ENCODE measurements at places on chromosomes 2 and 18.

GRCh38 chr2:128313091-128313836 lies 5.4 kb downstream of the HS6ST1 start:
- DNase-seq: no peak

GRCh38 chr18:70149616-70150301 lies 55.7 kb downstream of the RTTN start:
- DNase-seq: no peak

DNA sequence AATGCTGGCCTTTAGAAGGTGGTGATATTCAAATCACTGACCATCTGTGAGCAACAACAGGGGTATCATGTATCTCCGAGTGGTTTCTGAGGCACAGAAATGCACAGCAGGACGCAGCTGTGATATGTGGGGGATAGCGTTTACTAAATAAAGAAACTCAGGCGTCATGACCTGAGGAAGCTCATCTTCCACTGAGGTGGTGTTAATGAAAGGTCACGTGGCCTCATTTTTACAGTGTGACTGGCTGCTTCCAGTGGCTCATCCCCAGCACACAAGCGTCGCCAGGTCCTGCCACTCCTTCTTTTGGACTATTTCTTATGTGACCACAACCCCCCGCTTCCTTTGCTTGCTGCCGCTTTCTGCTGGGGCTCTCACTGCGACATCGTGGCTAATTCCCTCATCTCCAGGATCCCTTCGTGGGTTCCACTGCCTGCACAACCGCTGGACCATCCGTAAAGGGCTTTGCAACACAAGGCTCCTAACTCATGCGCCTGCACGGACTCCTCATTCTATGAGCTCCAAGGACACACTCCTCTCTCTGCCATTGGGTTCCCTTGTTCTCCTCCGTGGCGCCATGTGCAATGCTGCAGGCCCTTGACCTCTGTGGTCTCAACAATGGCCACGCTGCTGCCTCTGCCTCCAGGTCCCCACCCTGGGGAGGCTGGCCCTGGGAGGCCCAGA lies 109.3 kb downstream of the MBP start:
- DNase-seq: no peak

GRCh38 chr2:83795777-83796176 lies 663.3 kb downstream of the SUCLG1 start:
- no peak for DNase-seq

DNA sequence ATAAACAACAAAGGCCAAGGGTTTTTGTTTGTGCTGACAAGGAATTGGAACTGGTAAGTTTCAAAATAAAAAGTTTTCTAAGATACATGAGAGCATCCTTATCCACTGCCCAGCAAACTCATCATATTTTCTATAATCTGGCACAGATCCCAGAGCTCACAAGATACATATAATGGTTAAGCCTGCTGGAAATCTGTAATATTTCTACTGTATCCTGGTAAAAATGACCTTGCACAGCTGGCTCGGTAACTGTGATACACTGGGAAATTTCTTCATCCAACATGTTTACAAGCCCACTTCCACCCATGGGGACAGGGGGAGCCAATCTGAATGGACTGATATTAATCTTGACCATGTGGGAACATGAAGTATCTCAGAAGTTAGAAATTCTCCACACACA lies 425.4 kb upstream of the MMADHC start:
- DNase-seq: no peak

DNA sequence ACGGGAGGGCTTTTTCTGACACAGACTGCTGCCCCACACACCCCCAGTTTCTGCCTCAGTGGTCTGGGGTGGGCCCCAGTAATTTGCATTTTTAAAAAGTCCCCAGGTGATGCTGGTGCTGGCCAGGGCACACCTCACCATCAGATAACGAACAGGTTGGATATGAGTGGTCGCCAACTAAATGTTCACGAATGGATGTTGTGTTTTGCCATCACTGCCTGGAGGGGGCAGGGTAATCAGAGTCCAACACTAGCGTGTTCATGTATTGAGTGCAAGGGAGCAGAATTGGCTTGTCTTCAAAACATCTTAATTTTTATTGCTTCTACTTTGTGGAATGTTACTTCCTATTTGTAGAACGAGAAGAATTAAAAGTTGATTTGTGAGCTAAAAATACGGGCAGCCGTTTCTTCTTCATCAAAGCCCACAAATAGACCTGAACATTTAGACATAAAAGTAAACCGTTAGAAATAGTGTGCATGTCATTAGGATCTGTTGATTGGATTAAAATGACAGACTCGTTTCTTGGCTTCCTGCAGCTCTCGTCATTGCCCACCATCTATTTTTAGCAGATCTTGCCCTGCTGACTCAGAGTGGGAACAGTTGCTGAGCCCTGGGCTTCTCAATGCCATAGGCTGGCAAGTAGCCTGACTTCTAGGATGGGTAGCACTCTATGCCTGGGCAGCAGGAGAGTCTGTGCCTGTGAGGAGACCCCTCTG lies 45.2 kb downstream of the NCK2 start:
- DNase-seq: no peak

DNA sequence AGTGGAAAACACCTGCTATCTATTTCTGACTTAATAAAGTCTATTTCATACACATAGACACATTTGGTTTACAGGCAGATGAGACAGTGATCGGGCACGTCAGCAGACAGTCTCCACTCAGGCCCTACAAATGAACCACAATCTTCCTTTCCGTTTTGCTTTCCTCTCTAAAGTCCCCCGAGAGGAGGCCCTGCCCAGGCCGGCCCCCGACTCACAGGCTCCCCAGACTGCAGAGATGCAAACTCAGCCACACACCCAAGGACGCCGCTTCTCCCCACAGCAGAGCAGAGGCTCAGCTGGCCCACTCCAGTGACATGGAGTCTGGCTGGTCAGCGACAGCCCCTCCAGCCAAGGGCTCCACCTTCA lies 9.3 kb upstream of the MTERF4 start:
- no peak for DNase-seq

GRCh38 chr18:72811047-72811446 lies 56.7 kb downstream of the NETO1 start:
- DNase-seq: no peak

- DNase-seq: no peak
These were observed 38.2 kb upstream of the PXDN start for GRCh38 chr2:1782514-1782913.

DNA sequence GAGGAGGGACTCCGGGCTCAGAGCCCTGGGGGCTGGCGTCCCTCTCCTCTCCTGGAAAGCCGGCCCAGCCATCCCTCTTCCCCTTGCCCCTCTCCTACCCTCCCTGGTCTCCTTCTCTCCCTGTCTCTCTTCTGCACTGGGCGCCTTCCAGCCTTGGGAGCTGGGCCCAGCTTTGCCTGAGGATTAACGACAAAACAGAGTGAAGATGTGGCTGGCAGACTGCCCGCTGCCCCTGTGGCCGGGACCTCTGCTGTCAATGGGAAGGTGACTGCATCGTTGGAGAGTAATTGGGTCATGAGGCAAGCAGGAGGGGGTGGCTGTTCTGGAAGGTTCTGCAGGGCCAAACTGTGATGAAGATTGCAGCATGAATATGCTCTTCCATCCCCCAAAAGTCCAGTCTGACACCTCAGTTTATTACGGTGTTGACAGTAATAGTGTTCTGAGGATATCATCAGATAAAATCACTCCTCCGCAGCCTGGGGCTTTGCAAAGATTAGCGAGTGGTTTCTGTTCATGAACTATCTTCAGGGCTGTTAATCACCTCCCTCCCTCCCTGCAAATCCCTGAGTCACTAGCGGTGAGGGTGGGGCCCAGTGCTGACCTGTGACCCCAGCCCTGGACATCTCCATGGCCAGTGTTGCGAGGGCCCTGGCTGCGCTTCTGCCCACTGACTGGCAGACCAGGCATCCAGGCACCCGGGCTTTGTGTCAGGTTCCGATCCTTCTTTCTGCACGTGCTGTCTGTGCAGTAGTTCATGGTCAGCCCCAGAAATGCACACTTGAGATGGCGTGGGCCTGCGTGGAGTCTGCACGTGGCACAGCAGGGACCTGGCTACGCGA lies 23.0 kb downstream of the RTP5 start:
- no peak for DNase-seq

DNA sequence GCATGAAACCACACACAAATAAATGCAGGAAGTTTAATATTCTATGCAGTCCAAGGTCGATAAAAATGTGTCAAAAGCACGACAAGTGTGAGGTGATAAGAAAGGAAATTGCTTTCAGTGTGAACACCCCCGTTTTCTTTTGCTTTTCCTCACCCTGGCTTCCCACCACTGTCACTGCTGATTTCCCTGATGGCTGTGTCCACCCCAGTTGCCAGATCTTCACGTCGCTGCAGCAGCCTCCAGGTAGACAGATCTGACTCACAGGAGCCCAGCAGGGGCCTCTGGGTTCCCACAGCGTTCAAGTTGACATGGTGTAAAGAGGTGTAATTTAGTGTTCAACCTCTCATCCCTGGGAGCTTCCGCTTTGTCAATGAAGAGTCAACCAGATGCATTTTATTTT lies 128.0 kb upstream of the TACR1 start:
- DNase-seq: no peak

GRCh38 chr2:515441-516127 lies 161.6 kb downstream of the TMEM18 start:
- no peak for DNase-seq

- DNase-seq: no peak
These were observed 151.2 kb upstream of the BOD1L2 start for GRCh38 chr18:56995579-56996188.

DNA sequence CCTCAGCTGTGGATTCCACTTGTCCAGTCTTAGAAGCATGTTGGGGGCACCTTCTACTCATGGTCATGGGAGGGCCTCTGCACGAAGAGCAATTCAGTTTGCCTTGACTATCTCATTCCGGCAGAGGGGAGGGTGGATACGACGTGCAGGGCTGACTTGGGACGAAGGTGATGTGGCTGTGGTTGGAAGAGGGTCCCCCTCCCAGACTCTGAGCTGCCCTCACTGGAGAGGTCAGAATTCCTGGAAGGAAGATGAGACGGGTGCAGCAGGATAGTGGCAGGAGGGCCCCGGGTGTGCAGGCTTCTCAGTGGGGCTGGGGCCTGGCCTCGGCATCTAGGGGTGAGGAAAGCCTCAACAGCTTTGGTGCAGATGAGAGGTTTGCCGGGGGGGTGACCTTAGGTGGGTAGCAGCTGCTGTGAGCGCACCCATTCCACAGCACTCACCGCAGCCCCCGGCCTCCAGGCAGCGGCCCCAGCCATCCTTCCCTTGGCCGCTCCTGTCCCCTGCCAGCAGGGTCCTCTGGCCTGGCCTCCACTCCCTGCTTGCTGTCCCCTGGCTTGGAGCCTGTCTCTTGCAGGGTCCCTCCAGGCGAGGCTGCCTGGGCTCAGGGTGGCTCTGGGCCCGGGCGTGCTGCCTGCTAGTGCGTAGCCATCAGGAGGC lies 3.2 kb downstream of the RNPEPL1 start:
- no peak for DNase-seq

GRCh38 chr18:46518438-46518837 lies 138.6 kb downstream of the LOXHD1 start:
- no peak for DNase-seq

DNA sequence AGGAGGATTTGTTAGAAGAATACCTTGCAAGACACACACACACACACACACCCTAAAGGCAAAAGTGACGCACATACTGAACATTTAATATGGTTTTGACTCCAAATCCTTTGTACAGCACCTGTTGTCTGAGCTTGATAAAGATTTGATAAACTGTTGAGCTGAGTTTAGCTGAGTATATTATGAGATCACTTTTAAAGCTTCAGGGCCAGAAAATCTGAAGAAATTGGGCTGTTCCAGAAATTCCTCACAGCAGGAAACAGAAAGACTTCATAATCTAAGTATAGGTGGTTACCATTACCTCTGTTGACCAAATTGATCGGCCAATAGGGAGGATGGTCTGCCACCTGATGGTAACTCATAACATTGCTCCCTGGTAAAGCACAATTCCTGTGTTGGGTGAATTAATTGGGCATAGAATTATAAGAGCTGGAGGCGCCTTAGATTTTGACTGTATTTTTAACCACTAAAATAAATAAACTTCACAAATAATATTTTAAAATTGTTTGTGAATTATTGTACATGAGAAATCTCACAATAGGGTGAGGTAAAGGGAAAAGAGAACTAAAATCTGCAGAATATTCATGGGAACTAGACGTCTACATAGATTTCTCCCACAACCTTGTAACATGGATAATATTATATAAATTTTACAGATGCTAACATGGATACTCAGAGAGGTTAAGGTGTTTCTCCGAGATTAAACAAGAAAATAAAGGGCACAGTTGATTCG lies 21.8 kb upstream of the RPIA start:
- peak; percentile 25 for DNase-seq

- no peak for DNase-seq
These were observed 45.2 kb downstream of the FAM178B start for GRCh38 chr2:96940980-96941775.

DNA sequence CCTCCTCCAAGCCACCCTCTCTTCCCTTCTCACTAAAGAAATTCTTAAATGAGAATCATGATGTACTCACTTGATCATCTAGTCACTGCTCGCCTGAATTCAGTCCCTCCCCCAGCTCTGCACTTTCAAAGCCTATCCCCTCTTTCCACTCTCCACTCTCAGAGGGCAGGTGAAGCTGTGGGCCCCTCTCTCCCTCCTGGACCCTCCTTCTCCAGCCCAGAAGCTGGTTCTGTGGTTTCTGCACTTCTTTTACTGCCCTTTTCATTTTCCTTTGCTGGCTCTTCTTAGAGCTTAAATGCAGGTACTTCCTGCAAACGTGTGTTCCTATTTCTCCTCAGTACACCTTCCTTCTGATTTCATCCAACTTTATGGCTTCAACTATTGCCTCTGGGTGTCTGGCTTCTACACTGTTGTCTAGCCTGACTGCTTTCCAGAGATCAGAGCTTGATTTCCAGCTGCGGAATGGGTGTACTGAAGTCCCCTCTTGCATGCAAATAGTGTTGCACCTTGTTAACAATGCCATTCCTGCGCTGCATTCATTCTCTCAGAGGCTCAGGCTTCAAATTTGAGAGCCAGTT lies 15.3 kb upstream of the TXNDC2 start:
- DNase-seq: no peak

DNA sequence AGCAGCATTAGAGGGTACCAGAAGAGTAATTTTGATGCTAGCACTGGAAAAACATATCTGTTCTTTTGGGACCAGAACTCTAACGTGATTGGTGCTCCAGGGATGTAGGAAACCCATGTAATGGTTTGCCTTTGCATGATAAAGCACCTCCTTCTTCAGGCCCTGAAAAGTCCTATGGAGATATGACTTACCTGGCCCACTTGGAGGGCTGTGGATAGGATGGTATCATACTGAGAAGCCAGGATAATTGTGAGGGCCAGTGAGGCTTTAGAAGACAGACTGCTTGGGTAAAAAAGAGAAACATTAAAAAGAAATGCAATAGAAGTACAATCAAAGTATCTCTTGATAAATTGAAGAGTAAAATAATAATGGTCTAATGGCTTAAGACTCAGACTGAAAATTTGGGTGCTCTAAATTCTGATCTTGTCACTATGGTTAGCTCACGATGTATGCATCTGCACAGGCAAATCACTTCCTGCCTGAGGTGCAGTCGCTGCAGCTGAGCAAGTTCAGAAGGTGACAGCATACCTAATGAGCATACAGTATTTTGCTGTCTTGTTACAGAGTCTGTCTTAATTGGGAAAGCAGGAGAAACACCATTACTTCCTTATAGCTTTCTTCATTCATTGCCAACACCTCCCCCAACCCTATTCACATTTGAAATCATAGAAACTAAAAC lies 371.5 kb downstream of the NUP35 start:
- DNase-seq: peak; percentile 29

GRCh38 chr18:79940126-79940813 lies 11.2 kb downstream of the SLC66A2 start:
- no peak for DNase-seq

GRCh38 chr2:104825124-104825865 lies 28.6 kb upstream of the POU3F3 start:
- no peak for DNase-seq

GRCh38 chr2:191165176-191165643 lies 14.4 kb upstream of the STAT4 start:
- DNase-seq: no peak

All from GM12864 (cell line).